ENCODE measurements at places on chromosomes 2 and 18.
A peak's percentile ranks its signal among the peaks of the same experiment; 100 is the strongest.

GRCh38 chr2:16251511-16252225, 311.3 kb downstream of the MYCN start:
- no peak for DNase-seq

DNA sequence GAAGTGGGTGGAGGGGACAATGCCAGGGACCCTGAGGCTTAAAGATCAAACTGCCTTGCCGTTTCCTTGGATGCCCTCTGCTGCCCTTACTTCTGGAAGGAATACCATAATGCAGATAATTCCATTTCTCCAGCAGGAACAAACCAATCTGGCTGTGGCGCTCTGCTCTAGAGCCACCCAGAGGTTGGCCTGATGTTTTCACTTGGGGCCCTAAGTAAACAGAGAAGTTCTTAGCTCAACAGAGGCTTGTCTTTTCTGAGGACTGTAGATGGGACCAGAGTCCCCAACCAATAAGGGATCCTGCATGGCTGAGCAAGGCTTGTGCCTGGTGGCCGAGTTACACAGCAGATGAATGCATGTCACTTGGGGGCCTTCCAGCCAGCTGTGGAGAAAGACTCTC, 230.2 kb downstream of the ZBTB7C start:
- no peak for DNase-seq

DNA sequence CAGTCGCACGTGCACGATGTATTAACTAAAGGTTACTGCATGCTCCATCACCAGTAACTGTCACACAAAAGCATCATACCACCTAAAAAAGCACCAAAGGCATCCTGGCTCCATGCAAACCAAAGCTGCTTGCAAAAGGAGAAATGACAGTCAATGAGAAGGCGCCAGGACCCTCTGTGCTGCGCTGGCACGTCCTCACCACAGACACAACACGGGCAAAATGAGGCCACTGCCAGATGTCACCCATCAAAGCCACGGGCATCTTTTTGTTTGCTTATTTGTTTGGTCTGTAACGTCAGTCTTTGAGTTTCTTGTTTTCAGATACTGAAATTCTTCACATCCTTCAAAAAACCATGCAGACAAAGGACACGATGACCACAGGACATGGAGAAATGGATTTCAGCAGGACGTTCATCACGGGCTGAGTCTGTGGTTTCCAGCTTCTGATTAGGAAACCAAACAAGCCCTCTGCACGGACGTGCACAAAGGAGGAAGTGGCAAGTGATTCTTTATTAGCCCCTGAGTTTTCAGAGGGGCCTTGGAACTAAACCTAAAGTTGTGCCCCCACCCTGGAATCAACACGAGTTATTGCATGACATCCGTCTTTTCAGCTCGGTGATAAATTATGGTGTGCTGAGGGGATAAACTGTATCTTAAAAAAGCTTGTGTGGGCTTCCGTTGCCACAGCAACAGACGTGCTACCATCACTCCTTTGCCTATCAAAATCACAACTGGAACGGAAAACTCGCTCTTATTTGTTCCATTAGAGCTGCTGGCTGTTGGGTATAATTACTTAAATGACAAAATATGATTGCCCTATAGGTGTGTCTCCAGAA, 181.8 kb downstream of the EIPR1 start:
- DNase-seq: no peak

DNA sequence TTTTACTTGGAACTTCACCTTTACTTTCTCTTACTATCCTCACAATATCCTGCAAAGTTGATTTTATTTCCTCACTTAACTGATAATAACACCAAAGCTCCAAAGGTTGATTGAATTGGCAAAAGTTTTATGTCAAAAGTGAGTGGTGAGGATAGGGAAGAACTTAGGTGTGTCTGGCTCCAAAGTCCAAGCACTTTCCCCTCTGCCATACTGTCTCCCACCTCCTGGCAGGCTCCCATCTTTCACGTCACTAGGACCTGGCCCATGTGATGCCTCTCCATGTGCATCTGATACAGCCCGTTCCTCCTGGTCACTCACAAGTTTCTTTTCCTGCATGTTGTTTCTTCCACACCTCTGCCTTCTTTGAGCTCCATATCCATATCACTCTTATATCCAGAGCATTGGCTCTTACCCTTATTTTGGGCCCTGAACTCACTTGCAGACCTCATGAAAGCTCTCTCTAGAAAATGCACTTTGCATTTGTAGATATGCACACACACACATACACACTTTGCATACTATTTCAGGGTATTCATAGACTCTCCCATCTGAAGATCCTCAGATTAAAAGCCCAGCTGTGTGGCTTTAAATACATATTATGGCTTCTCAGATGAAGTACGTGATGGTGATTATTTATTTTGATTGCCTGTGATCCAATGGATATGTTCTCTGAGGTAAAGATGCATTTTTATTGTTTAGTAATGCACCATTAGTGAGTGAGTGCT, 12.3 kb downstream of the MEP1B start:
- no peak for DNase-seq

- DNase-seq: no peak
These were observed 24.9 kb upstream of the ERICH2 start for GRCh38 chr2:170745305-170745704.

GRCh38 chr2:36356298-36356989, 866 bp downstream of the CRIM1 start:
- peak; percentile 87 for DNase-seq

DNA sequence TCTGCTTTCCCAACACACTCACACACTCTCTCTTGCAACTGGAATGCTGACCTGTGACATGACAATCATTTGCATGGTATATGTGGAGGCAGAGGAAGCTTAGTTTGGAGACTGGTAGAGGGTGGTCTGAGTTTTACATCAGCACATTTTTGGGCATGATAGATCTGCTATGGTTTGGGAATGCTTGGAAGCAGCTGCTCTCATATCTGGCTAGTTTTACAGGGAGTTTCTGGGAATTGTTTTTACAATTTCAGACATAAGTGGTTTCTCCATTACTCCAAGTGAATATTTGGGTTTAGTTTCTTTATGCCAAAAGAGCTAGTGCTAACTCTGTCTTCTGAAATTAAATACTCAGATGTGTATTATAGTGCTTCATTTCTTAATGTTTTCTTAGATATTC, 977.6 kb downstream of the SUCLG1 start:
- no peak for DNase-seq

GRCh38 chr2:44918095-44918775, 23.3 kb upstream of the SIX3 start:
- no peak for DNase-seq

DNA sequence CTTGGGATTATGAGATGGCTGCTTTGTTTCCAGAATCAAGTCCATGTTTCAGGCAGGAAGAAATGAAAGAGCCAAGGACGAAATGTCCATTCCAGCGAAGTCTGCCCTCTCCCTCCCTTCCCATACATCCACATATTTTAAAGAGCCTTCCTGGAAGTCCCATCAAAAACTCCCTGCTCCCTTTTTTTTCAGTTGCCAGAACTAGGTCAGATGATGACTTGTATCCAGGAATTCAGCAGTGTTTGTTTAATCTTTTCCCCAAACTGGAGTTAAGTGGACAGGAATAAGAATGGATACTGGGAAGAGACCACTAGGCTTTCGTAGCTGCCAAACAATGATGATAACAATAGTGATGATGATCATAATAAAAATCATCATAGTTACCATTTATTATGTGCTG, 198.7 kb downstream of the MEIS1 start:
- no peak for DNase-seq

GRCh38 chr2:11564816-11565567, 31.1 kb downstream of the GREB1 start:
- DNase-seq: peak; percentile 19

DNA sequence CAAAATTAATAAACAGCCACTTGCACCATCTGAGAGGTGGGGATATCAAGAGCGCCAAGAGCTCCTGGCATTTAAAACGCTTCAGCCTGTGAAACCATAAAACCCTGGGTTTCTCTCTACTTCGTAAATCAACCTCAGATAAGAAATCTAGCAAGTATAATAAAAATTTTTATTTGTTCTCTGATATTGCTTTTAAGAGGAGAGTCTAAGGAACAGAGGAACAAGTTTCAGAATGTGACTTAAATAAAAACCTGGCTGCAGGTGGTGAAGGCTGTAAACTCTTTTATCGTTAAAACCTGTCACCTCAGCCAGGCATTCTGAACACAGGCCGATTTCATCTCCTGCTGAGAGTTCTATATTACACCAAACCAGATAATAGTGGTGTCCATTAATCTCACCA, 9.9 kb downstream of the DYTN start:
- DNase-seq: no peak

DNA sequence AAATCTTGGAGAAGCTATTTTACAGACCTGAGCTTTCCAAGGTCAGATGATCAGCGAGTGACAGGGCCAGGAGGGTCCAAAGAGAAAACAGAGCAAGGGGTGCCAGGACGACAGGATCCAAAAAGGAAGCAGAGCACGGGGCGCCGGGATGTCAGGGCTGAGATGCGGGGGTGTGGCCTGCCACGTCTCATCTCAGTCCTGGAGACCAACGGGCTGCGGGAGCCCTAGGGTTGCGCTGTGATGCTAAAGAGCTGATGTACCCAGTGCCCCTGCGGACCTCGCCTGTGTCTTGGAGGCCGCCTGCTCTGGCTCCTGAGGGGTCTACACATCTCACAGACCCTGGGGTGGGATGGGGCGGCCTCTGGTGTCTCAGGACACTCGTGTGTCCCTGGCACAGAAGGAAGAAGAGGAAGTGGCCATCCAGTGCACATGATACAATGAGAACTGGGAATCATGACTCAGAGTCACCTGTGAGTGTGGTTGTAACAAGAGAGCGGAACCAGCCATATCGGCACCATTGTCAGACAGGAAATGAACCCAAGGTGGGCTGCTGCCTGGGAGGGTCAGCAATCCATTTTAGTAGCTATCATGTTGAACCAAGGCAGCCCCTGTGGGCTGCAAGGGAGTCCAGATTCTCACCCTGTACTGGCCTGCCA, 97.8 kb downstream of the MYT1L start:
- no peak for DNase-seq

GRCh38 chr18:28657961-28658360, 481.0 kb upstream of the CDH2 start:
- DNase-seq: no peak

- DNase-seq: no peak
These were observed 12.9 kb downstream of the IER3IP1 start for GRCh38 chr18:47163241-47163640.

DNA sequence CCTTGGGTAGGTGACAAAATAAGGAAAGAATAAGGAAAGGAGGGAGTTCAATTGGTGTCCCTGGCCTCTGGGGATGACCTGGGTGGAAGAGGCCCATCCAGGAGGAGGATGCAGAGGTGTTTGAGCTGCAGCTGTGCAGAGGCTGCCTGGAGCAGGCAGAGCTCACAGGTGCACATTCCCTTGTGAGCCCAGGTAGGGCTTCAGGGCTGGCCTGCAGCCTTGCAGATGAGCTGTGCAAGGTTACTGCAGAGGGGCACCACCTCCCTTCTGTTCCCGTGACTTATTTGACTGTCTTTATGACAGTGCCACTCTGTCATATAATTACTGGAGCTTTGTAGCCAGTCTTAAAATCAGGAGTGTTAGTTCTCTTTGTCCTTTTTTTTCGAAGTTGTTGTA, 263.2 kb upstream of the HS6ST1 start:
- DNase-seq: no peak

DNA sequence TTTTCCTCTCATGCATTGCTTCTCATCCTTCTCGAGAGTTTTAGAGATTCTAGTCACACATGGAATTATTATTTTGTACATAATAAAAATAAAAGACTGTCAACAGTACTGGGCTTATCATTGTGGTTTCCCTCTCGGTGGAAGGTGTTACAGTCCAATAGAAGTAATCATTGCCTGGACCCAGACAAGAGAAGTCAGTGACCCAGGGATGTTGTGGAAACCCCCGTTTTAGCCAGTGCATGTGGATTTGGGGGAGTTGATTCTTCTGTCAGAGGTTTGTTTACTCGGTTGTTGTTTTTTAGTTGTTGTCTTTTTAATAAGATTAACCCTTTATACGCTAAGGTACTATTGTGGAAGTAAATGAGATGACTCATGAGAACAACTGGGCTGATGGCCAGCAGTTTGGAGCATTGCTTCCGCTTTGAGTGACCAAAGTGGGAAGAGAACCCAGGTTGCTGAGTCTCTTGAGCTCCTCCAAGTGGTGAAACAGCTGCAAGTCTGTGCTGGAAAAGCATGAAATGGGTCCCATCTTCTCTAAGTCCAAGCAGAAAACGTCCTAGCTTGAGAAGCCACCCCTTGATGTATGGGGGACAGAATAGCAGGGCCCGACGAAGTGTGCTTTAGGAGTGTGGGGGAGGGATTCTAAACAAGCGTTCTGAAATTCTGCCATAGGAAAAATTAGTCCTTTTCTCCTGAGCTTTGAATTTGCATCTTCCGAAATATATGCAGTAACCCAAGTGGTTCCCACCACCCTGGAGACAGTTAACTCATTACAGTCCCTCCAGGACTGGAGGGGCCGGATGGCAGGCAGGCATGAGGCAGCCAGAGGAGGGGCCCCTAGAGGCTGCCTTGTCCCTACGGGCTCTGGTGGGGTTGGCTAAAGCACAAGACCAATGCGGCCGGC, 61.8 kb upstream of the GPR45 start:
- no peak for DNase-seq

DNA sequence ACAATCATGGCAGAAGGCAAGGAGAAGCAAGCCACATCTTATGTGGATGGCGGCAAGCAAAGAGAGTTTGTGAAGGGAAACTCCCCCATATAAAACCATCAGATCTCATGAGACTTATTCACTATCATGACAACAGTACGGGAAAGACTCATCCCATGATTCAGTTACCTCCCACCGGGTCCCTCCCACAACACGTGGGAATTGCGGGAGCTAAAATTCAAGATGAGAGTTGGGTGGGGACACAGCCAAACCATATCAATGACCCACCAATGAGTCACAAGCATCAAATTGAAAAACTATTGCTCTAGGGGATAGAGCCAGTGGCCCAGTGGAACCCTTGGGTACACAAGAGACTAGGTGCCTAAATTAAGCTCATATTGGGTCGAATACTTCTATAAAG, 157.4 kb downstream of the FBXO15 start:
- DNase-seq: no peak

DNA sequence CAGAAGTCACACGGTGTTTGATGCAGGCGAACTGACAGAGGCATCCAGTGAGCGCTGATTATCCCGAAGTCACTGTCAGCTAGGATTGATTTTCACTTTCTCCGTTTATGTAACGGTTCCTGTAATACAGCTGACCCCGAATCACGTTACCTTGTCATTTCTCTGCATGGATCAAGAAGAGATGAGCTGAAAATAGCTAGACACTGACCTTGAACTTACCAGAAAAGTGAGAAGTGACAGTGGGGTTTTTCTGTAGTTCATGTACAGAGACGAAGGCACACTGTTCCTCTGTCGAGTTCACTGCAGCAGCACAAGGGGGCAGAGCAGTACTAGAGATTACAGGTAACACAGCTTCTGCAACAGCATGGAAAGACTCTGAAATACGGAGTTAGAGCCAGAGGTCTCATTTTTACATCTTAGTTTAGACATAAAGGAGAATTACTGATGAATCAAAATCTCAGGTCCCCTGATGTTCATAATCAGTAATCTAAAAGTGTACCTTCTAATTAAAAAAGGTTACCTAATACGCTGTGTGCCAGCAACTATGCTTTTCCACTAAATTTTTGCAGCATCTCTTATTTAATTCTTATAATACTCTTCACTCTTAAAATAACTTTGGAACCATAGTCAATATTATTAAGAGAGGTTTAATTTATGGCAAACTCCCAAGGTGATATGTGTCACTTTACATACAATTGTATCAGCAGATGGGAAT, 33.1 kb downstream of the ARHGAP15 start:
- DNase-seq: peak; percentile 57

All from kidney (tissue), 22 donors.